ENCODE measurements at places on chromosomes 4 and X. TPM values are rescaled to one million over a fixed set of nuclear protein-coding genes. Genes with fewer than 3 reads are reported as not detected.

SYN1 gene
- total RNA-seq: 17.5 TPM

ZNF141 gene
- 80.8 TPM for total RNA-seq

JAKMIP1 gene
- 44.5 TPM for total RNA-seq

HPSE gene
- total RNA-seq: 1.6 TPM

NAA11 gene
- not detected for total RNA-seq

GPR173 gene
- total RNA-seq: 27.0 TPM

HEPH gene
- total RNA-seq: 5.1 TPM

AFM gene
- not detected for total RNA-seq

- no peak for DNase-seq
These were observed 6.2 kb downstream of the AFF1 start for GRCh38 chr4:86940920-86941460.

DNA sequence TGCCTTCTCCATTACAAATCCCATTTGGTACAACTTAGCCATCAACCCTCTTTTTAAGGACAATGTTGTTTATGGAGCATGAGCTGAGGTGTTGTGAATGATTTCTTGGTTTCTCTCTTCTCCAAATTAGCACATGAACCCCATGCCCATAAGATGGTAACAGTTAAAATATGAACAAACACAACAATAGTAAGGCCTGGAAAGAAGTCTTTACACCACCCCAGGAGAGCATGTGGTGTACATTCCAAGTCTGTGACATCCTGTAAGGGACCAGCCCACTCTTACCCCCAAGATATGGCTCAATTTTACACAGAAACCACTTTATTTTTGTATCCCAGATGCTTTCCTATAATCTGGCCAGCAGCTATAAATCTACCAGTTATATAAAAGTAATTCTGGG lies 226.1 kb downstream of the COX18 start:
- DNase-seq: no peak

- DNase-seq: no peak
These were observed 6.8 kb upstream of the CXCL2 start for GRCh38 chr4:74105656-74106280.

GRCh38 chr4:40520533-40520932 lies 109.1 kb downstream of the RBM47 start:
- DNase-seq: no peak

DNA sequence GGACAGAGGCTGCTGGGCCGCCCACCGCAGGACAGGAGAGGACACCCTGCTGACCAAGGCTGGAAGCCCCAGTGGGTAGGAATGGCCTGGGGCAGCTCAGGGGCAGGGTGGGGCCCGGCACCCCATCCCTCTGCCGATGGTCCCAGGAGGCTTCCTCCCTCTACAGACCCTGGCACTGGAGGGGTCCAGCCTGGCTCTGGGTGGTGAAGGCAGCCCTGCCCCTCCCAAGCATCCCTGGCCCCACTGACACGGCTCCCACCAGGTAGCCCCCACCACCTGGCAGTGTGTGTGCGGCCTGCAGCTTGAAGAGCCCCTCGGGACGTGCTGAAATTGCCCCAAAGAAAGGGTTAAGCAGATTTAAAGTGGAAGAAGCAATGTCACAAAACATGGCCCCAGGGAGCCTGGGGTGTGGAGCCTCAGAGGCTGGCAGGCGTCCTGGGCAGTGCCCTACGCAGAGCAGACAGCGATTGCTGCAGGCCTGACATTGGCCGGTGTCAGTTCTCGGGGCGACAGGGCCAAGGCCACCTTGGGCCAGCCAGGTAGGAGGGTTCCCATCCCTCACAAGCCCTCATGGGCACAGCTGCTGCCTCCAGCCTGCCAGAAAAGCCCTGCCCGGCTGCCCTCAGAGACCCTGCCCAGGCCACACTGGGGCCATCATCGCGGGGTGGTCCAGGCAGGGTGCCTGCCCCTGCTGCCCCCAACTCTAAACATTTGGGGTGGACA lies 80.5 kb downstream of the FAM53A start:
- DNase-seq: no peak

- DNase-seq: no peak
These were observed 11.7 kb downstream of the NELFA start for GRCh38 chr4:1996866-1997611.

- no peak for DNase-seq
These were observed 1061.9 kb upstream of the TENM3 start for GRCh38 chr4:181181331-181181730.

All from occipital lobe (tissue), 3 donors.